ENCODE measurements at places on chromosomes 5 and 9. TPM values are rescaled to one million over a fixed set of nuclear protein-coding genes. Genes with fewer than 3 reads are reported as not detected.
A peak's percentile ranks its signal among the peaks of the same experiment; 100 is the strongest.

The CTSV gene
- total RNA-seq: 4.3 TPM

The AKNA gene
- 204 TPM for total RNA-seq

The SIT1 gene
- 61.4 TPM for total RNA-seq

The ADAMTS16 gene
- total RNA-seq: not detected

The ENTPD2 gene
- 0.28 TPM for total RNA-seq

The C9orf50 gene
- 0.31 TPM for total RNA-seq

DNA sequence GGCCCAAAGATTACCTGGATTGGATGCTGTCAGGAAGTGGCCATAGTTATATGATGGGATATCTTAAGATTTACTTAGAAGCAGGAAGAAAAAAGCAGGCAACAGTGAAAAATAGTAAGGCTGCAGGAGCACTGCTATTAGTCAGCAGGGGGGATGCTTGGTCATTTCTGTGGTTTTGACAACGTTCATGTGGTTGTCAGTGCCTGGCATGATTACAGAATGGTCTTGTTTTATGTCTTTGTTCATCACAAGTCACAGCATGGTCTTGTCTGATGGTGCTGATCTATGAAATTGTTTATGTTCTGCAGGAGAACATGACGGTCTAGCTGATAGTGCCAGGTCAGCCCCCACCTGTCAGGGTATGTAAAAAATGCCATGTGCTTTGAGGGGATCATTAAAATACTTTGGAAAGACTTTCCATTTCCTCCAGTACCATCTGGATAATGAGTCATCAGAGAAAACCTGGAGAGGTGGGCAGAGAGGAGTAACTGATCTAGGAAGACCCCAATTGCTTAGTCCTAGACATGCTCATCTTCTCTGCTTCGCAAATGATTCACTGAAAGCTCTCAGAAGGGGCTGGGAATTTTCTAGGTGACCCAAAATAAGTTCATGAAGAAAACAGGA lies 48.5 kb downstream of the PLGRKT start:
- DNase-seq: peak; percentile 68

DNA sequence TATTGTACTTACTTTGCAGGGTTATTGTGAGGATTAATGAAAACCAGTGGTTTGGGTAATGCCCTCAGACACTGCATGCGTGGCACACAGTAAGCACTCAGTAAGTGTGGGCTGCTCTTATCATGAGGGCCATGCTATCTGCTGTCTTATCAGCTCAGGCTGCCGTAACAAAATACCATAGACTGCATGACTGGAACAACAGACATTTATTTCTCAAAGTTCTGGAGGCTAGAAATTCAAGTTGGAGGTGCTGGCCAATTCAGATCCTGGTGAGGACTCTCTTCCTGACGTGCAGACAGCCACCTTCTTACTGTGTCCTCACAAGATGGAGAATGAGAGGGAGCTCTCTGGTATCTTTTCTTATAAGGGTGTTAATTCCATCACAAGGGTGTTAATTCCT lies 23.9 kb upstream of the SH3PXD2B start:
- DNase-seq: no peak

DNA sequence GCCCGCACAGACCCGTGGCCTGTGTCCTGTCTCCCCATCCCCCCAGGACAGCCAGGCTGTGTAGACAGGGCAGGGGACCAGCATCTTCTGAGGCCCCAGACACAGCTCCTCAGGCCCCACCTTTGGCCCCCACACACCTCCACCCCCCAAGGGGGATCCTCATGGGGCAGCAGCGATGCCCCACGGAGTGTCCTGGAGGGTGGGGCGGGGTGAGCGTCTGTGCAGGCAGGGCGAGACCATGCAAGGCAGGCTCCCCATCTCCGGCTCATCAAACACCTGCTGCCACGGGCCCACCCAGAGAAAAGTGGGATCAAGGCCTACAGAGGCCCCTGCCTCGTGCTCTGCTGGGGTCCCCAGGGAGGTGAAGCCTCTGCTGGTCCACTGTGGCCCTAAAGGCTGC lies 118.7 kb upstream of the FOXD4L5 start:
- DNase-seq: no peak

All from activated T-cell treated with anti-CD3 and anti-CD28 coated beads, Interleukin-2, amount 50 U/mL, for 72 hours (primary cell).